B cell (primary cell): ENCODE measurements at places on chromosomes 12 and 14. TPM values are rescaled to one million over a fixed set of nuclear protein-coding genes. Genes with fewer than 3 reads are reported as not detected.

DNA sequence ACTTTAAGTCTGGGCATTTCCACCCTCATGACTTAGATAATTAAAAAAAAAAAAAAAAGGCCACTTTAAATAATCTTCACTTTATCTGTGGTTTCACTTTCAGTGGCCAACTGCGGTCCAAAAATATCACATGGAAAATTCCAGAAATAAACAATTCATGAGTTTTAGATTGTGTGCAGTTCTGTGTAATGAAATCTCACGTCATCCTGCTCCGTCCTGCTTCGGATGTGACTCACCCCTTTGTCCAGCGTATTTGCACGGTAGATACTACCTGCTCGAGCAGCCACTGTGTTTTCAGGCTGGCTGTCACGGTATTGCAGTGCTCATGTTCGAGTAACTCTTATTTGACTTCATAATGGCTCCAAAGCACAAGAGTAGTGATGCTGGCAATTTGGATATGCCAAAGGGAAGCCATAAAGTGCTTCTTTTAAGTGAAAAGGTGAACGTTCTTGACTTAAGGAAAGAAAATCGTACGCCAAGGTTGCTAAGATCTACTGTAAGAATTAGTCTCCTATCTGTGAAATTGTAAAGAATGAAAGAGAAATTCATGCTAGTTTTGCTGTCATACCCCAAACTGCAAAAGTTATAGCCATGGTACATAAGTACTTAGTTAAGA, 2.4 kb downstream of the E2F7 start:
- no peak overlapping the region for H3K4me3 ChIP-seq
- peaks cover 13% of the 10 kb centered on the region for H3K27me3 ChIP-seq
- H3K36me3 ChIP-seq = no peaks in the 10 kb centered on the region

The HPD gene
- not detected in 2 replicates for total RNA-seq

GRCh38 chr14:51735851-51736250, 84.1 kb downstream of the FRMD6 start:
- H3K36me3 ChIP-seq = no peaks in the 10 kb centered on the region
- H3K27ac ChIP-seq = no peak overlapping the region
- H3K4me3 ChIP-seq = no peak overlapping the region
- no peaks in the 10 kb centered on the region for H3K4me1 ChIP-seq
- DNase-seq = no peak
- peaks cover 2% of the 10 kb centered on the region for H3K27me3 ChIP-seq

GRCh38 chr12:106955377-106956047, at the start of gene TMEM263:
TSS of gene TMEM263 (plus strand) at chr12:106955907. CDS start at chr12:106967117, 11,210 bp downstream.
- H3K4me1 ChIP-seq = peaks cover 12% of the 10 kb centered on the region
- H3K27me3 ChIP-seq = no peaks in the 10 kb centered on the region
- H3K36me3 ChIP-seq = peaks cover 1% of the 10 kb centered on the region
- DNase-seq = peak; percentile 94
- H3K27ac ChIP-seq = peak within 1 kb of the TSS; percentile 57

DNA sequence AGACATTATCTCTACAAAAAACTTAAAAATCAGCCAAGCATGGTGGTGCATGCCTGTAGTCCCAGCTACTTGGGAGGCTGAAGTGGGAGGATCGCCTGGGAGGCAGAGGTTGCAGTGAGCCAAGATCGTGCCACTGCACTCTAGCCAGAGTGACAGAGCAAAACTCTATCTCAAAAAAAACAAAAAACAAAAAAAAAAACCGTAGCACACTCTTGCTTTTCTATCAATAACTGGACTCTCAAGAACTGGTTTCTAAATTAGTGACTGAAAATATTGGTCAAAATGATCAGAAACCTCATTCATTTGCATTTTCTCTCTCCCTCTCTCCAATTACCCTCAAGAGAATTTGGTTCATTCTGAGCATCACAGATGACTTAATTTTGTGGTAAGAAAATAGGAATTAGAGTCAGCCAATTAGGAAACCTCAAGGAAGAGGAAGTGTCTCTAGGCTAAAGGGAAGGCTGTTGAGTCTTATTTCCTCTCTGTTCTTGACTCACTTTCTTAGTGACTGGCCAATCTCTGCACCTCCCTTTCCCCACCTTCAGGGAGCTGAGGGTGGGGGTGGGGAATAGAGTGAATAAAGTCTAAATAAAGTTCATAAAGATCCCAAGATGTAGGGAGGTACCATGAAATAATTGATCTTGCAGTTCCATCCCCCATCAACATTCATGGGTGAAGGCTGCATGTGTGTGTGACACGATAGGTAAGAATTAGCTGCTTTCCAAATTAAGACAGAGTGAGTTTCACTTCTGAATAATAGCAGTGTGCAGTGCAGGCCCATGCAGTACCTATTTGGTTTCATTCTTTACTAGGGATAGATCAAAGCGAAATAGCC, 6.8 kb upstream of the PSMA6 start:
- DNase-seq = peak; percentile 82
- H3K4me3 ChIP-seq = peak overlapping the region; percentile 39
- H3K36me3 ChIP-seq = no peaks in the 10 kb centered on the region
- peaks cover 38% of the 10 kb centered on the region for H3K4me1 ChIP-seq
